Central memory CD8-positive, alpha-beta T cell (primary cell): ENCODE measurements at places on chromosomes 16 and 17.
A peak's percentile ranks its signal among the peaks of the same experiment; 100 is the strongest.

- H3K27ac ChIP-seq: no peak overlapping the region
- H3K4me3 ChIP-seq: no peak overlapping the region
- peaks cover 12% of the 10 kb centered on the region for H3K4me1 ChIP-seq
- no peaks in the 10 kb centered on the region for H3K27me3 ChIP-seq
- H3K36me3 ChIP-seq: peaks cover 13% of the 10 kb centered on the region
Measured at GRCh38 chr17:75998327-75998795, 2.3 kb upstream of the CDK3 start.

- peaks cover 11% of the 10 kb centered on the region for H3K36me3 ChIP-seq
- no peak for DNase-seq
- H3K4me3 ChIP-seq: no peak overlapping the region
- peaks cover 27% of the 10 kb centered on the region for H3K4me1 ChIP-seq
- H3K27ac ChIP-seq: peak overlapping the region; percentile 44
- no peaks in the 10 kb centered on the region for H3K27me3 ChIP-seq
Measured at GRCh38 chr17:2844416-2844815, 48.2 kb downstream of the RAP1GAP2 start.

GRCh38 chr17:6831661-6832263 is at the start of gene TEKT1:
Gene TEKT1 (minus strand): TSS chr17:6831729. CDS start chr17:6830376, 1,353 bp downstream.
- peak within 1 kb of the TSS; percentile 63 for H3K27ac ChIP-seq
- peaks cover 5% of the 10 kb centered on the region for H3K4me1 ChIP-seq
- H3K36me3 ChIP-seq: peaks cover 5% of the 10 kb centered on the region
- DNase-seq: peak; percentile 63

DNA sequence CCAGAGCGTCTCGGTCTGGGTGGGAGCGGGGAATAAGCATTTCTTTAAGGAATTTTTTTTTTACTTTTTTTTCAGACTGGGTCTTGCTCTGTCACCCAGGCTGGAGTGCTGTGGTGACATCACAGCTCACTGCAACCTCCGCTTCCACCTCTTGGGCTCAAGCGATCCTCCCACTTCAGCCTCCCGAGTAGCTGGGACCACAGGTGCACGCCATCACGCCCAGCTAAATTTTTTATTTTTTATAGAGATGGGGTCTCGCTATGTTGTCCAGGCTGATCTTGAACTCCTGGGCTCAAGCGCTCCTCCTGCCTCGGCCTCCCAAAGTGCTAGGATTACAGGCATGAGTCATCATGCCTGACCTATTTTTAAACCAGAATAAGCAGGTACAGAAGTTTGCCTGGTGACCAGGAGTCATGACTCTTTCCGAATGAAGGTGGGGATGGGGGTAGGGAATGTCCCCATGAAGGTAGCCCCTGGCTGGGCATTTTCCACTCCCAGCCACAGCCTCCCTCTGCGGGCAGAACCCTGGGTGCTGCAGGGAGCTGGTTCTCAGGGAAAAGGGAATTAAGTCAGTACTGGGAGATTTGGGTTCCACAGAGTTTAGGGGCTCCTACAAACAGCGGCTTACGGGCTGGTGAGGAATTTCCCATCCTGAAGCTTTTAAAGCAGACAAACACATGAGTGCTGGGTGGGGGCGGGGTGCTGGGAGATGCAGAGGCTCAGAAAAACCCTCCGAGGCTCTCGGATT is 48.3 kb downstream of the TBC1D16 start:
- no peak overlapping the region for H3K27ac ChIP-seq
- peaks cover 12% of the 10 kb centered on the region for H3K4me1 ChIP-seq
- H3K36me3 ChIP-seq: no peaks in the 10 kb centered on the region

GRCh38 chr17:59462385-59462784 is 103.0 kb upstream of the DHX40 start:
- no peaks in the 10 kb centered on the region for H3K27me3 ChIP-seq
- DNase-seq: no peak
- H3K36me3 ChIP-seq: no peaks in the 10 kb centered on the region
- no peak overlapping the region for H3K27ac ChIP-seq

DNA sequence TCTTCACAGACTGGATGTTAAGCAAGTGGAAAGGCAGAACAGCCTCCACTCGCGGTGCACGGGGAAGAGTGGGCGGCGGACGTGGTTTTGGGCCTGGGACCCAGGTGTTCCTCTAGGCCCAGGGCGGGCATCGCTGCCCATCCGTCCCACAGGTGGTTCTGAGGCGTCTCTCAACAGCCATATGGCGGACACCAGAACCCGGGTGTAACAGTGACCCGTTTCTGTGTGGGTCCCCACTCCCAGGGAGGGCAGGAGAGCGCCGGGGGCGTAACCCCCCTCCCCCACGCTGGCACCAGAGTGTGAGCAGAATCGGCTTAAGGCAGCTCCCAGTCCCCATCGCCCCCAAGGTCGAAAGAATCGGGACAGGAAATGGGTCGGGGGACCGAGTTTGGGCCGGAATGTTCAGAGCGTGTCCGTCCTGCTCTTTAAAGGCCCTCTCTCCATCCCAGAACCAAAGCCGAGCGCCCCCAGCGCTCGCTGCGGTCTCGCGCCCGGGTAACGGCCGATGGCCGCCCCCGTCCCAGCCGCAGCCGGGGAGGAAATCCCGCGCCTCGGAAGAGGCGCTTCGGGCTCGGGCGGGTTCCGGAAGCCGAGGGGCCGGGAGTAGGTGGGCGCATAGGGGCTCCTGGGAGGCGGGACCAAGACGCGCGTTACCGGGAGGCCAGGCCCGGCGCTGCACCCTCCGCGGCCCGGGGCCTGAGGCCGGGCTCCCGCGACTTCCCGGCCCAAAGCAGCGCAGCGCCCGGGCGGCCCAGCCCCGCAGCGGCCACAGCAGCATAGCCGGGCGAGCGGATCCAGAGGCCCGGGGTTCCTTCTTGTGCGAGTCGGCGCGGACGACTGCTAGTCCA is at the start of gene TK2:
Gene TK2 (minus strand): TSS at position 839 of the 848 bp plus-strand sequence. CDS start 61 bp downstream, at position 778.
- H3K4me1 ChIP-seq: peaks cover 61% of the 10 kb centered on the region
- peak within 1 kb of the TSS; percentile 74 for H3K27ac ChIP-seq
- peaks cover 29% of the 10 kb centered on the region for H3K36me3 ChIP-seq
- H3K27me3 ChIP-seq: no peaks in the 10 kb centered on the region
- peak; percentile 31 for DNase-seq
- peak within 1 kb of the TSS; percentile 91 for H3K4me3 ChIP-seq

DNA sequence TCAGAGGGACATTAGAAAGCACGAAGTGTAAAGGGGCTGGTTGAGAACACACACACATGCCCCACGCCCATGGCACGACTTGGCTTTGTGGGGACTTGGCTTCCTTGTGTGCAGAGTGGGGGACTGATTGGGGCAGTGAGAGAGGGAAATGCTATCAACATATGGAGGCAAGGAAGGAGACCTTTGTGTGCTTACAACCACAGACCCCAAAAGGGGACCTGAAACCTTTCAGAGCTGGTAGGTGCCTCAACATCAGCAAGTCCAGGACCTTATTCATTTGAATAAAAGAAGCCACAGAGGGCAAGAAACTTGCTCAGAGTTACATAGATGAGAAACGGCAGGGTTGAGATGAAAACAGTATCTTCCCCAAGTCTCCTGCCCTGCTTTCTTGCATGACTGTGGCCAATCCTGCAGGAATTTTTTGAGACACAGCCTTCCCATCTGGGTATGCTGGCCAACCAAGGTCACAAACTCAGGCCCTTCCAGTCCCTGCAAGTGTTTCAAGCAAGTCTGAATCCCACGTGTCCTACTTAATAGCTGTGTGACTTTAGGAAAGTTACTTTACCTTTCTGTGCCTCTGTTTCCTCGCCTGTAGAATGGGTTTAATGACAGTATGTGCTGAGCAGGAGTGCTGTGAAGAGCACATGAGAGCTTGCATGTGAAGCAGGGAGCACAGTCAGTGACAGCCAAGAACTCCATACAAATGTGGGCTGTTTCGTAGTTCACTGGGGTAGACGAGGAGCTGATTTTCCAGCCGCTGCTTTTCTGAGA is 26.2 kb downstream of the C16orf78 start:
- peaks cover 35% of the 10 kb centered on the region for H3K27me3 ChIP-seq
- no peak overlapping the region for H3K27ac ChIP-seq
- H3K4me1 ChIP-seq: no peaks in the 10 kb centered on the region
- DNase-seq: no peak
- no peaks in the 10 kb centered on the region for H3K36me3 ChIP-seq
- no peak overlapping the region for H3K4me3 ChIP-seq

DNA sequence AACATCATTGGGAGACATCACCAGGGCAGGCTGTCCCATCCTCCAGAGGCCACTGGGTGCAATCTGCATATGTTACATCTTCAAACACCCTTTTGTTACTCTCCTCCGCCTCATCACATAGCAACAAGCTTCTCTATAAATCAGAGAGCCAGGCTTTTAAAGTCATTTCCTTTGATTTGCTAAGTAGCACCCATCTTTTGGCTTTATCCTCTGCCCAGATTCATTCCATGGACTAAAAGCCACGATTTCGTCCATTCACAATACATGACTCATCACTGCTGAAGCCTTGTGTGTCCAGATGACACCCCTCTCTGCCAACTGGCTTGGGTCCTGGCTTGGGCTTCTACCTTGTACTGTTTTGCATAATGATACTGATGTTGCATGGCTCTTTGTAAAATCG is 2.0 kb upstream of the KRT38 start:
- H3K36me3 ChIP-seq: peaks cover 5% of the 10 kb centered on the region
- peaks cover 5% of the 10 kb centered on the region for H3K4me1 ChIP-seq
- no peak overlapping the region for H3K4me3 ChIP-seq
- DNase-seq: no peak

DNA sequence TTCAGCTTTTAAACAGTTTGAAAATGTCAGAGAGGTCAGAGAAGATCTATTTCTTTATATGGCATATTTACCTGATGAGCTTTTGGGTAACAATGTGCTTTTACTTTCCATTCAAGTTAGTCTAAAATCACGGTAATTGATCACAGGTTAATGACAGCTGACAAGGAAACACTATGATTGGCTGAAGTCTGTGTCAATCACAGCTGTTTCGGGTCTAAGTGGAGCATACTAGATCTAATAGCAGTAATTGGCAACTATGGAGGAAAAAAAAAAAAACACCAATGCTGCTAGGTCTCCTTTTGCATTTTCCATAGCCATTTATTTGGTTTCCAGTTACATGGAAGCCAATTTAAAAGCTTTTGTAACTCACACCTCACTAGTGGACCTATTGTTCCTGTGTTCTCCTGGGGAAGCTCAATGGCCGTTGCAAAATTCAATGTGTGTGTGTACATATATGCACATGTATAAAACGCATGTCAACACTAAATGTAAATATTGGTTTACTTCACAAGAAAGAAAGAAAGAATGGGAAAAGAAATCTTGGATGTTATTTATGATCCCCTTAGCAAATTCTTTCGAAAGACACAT is 568.3 kb upstream of the ZFHX3 start:
- no peak overlapping the region for H3K27ac ChIP-seq
- H3K36me3 ChIP-seq: no peaks in the 10 kb centered on the region
- no peaks in the 10 kb centered on the region for H3K4me1 ChIP-seq

DNA sequence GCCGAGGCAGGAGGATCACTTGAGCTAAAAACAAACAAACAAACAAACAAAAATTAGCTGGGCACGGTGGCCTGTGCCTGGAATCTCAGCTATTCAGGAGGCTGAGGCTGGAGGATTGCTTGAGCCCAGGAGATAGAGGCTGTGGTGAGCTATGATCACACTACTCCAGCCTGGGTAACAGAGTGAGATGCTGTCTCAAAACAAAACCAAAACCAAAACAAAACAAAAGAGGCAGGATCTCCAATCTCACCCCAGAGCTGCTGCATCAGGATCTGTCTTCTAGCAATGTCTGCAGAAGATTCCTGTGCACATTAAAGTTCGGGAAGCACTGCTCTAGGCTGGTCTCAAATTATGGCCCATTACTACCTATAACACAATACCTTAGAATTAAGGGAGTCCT is 43.1 kb downstream of the MAP2K6 start:
- no peak for DNase-seq
- H3K4me1 ChIP-seq: peaks cover 32% of the 10 kb centered on the region
- H3K27ac ChIP-seq: no peak overlapping the region
- no peak overlapping the region for H3K4me3 ChIP-seq

DNA sequence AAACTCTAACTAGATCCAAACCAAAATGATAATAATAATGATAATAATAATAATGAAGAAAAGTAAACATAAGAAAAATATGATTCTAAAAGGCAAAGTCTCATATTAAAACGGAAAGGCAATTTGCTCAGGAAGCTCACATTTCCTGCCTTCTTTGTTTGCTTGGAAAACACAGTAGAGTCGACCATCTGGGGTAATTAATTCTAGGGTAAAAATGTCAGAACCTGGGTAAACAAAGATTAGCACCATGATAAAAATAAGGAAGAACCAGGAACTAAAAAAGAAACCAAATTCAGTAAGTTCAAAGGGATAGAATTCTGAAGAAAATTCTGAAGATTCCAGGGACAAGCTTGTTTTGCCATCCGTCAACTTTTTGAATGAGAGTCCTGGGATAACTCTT is 16.2 kb downstream of the KRABD2 start:
- H3K27ac ChIP-seq: no peak overlapping the region
- H3K4me1 ChIP-seq: peaks cover 15% of the 10 kb centered on the region
- no peak overlapping the region for H3K4me3 ChIP-seq
- no peaks in the 10 kb centered on the region for H3K27me3 ChIP-seq

DNA sequence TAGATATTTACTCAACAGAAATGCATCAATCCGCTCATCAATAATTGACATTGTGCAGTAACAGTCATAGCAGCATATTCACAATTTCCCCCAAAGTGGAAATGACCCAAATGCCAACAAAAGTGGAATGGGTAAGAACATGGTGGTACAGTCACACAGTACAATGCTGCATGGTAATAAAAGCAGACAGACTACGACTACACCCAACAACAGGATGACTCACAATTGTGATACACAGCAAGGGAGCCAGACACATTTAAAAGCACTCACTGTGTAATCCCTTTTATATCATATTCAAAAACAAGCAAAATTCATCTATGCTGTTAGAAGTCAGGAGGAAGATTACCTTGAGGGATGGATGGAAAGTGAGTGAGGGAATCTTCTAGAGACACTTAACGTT is 76.5 kb upstream of the NUDT7 start:
- no peak for DNase-seq
- H3K27me3 ChIP-seq: peaks cover 35% of the 10 kb centered on the region
- no peaks in the 10 kb centered on the region for H3K4me1 ChIP-seq
- no peak overlapping the region for H3K4me3 ChIP-seq
- H3K27ac ChIP-seq: no peak overlapping the region
- no peaks in the 10 kb centered on the region for H3K36me3 ChIP-seq

- no peaks in the 10 kb centered on the region for H3K4me1 ChIP-seq
- H3K27ac ChIP-seq: no peak overlapping the region
- no peak overlapping the region for H3K4me3 ChIP-seq
- no peaks in the 10 kb centered on the region for H3K27me3 ChIP-seq
Measured at GRCh38 chr16:63461248-63461841, 1425.1 kb upstream of the CDH8 start.

- H3K4me3 ChIP-seq: no peak overlapping the region
- no peaks in the 10 kb centered on the region for H3K4me1 ChIP-seq
- DNase-seq: no peak
- peaks cover 20% of the 10 kb centered on the region for H3K27me3 ChIP-seq
- H3K36me3 ChIP-seq: peaks cover 3% of the 10 kb centered on the region
- H3K27ac ChIP-seq: no peak overlapping the region
Measured at GRCh38 chr16:17747081-17747756, 276.5 kb upstream of the XYLT1 start.

GRCh38 chr16:50665128-50665878 is 15.8 kb downstream of the SNX20 start:
- H3K36me3 ChIP-seq: no peaks in the 10 kb centered on the region
- DNase-seq: peak; percentile 91
- peak overlapping the region; percentile 61 for H3K27ac ChIP-seq
- H3K27me3 ChIP-seq: no peaks in the 10 kb centered on the region
- H3K4me3 ChIP-seq: peak overlapping the region; percentile 72
- peaks cover 21% of the 10 kb centered on the region for H3K4me1 ChIP-seq

- peak overlapping the region; percentile 35 for H3K27ac ChIP-seq
- peaks cover 10% of the 10 kb centered on the region for H3K4me1 ChIP-seq
- DNase-seq: no peak
- H3K27me3 ChIP-seq: no peaks in the 10 kb centered on the region
- H3K36me3 ChIP-seq: peaks cover 34% of the 10 kb centered on the region
- peak overlapping the region; percentile 18 for H3K4me3 ChIP-seq
Measured at GRCh38 chr17:1005361-1005946, 8.5 kb downstream of the TIMM22 start.
